ENCODE measurements at places on chromosomes 2 and 18.

GRCh38 chr2:118309946-118310680 is 221.8 kb downstream of the INSIG2 start:
- DNase-seq, result peak; percentile 77

DNA sequence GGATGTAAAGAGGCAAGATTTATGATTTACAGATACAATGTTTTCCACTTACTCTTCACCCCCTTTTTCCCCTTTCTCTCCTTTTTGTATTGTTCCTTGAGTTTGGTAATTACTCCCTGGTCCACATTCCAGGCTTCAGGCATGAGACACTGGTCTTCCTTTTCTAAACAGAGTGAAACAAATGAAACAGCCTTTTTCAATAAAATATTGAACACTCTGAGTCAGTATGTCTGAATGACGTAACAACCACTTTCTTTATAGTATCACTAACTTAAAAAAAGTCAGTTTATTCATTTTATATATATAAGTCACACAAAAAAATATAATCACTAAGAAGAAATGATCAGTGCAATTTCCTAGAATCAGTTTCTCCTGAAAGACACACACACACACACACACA is 79.7 kb downstream of the STRN start:
- DNase-seq, result no peak

DNA sequence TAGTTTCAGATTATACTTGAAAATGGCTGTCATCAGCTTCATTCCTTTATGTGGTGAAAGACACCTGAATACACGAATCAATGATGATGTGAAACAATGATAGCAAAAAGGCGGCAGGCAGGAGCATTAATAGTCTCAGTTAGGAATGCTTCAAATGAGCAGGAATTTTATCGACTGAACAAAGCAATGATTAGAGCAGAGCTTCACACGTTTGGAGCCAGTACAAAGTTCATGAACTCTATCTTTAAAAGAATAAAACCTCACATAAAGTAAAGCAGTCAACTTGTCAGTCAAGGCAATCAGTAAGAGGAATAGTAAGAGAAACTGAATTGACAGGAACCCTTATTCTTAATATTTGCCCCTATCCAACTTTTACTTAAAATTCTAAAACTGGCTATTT is 78.4 kb upstream of the SERTAD2 start:
- no peak for DNase-seq

- DNase-seq, result no peak
These were observed 1273.6 kb upstream of the SLC39A10 start for GRCh38 chr2:194383401-194383800.

DNA sequence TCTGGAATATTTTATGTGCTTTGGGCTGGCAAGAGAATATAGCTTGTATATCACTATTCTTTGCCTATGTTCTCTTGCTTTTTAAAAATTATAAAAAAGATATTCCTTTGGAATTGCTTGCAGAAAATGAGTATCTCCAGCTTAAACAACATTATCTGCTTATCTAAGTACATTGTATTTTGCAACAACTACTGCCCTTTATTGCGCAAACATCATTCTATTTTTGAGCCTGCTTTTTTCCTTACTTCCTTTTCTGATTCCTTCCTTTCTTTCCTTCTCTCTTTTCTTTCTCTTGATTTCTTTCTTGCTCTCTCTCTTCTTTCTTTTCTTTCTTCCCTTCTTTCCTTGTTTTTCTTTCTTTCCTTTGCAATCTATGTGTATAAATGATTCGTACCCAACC is 74.0 kb downstream of the UNC80 start:
- no peak for DNase-seq

DNA sequence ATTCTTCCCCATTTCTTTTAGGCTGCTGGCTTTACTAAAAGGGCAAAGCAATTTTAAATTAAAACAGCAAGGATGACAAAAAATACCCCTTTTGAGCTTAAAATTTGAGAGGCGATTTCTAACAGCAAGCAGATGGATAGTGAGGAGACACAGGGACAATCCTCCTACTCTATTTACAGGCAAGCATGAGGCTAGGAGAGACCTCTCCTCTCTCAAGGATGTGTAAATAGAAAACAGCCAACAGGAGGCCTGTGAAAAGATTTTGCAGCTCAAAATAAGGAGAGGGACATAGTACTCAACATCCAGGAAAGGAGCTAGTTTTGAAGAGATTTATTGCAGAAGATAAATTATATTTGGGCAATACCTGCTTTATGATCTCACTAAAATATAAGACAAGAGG is 53.8 kb downstream of the LINC00305 start:
- no peak for DNase-seq

DNA sequence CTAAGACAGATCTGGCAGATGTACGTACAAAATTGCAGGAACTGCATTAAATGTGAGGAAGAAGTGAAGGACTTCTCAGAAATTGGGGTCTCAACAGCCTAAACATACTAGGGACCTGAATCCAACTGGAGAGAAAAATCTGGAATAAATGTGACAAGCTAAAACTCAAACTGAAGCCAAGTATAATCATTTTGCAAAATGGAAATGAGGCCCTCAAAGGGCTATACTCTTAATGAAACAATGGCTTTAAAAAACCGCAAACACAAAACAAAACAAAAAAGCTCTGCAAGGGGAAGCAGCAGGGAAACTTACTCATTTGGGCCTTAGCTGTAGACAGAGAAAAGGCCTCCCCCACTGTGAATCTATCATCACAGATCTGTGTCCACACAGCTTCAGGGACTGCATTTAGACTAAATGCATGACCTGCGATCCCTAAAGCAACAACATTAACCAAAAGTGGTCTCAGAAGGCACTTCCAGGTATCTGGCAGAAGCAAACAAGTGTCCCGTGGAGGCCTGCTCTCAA is 63.2 kb downstream of the CCBE1 start:
- no peak for DNase-seq

GRCh38 chr2:240255811-240256703 is 115.6 kb upstream of the OTOS start:
- no peak for DNase-seq

DNA sequence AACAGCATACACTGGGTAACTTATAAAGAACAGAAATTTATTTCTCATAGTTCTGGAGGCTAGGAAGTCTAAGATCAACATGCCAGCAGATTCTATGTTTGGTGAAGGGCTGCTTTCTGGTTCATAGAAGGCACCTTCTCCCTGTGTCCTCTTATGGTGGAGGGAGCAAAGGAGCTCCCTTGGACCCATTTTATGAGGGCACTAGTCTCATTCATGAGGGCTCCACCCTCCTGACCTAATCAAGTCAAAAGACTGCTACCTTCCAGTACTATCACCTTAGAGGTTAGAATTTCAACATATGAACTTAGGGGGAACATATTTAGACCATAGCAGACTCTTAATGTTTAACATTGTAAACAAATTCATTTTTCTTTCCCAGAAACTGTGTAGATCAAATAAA is 54.5 kb downstream of the ACVR1C start:
- no peak for DNase-seq

DNA sequence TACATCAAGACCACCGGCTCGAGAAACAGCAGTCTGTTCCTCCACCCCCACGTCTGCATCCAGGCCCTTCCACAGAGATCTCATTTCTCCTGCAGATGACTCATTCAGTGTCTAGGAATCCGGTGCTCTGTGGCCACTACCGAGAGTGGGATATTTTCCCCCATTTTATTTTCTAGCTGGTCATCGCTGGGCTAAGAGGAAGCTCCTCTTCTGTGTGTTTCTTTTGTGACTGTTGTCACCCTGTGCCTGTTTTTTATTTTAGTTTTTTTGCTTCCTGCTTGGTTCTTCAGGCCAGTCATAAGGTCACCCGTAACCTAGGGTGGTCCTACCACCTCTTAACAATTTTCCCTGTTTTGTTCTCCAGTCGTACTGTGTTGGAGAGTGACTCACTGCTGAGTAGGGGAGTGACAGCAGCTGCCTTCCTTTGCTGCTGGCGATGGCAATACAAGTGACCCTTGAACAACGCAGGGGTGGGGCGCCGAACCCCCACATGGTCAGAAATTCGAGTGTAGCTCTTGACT is 6.7 kb downstream of the RAMP1 start:
- DNase-seq, result no peak
